ENCODE measurements at places on chromosomes 7 and 10. TPM values are rescaled to one million over a fixed set of nuclear protein-coding genes. Genes with fewer than 3 reads are reported as not detected.

Gene CYP51A1
- 49.4 TPM for total RNA-seq

Gene NACAD
- 1.3 TPM for total RNA-seq

Gene NDUFB2
- 212 TPM for total RNA-seq

Gene NPC1L1
- total RNA-seq, result 0.09 TPM

Gene PAPOLB
- not detected for total RNA-seq

Gene SPDYE9
- not detected for total RNA-seq

Gene SAP25
- total RNA-seq, result 5.1 TPM

Gene CPN1
- total RNA-seq, result not detected

Gene GNGT1
- not detected for total RNA-seq

Gene TMEM273
- 9.1 TPM for total RNA-seq

Gene TMEM178B
- total RNA-seq, result 1.8 TPM

Gene DAGLB
- total RNA-seq, result 31.9 TPM

Gene TRPV5
- not detected for total RNA-seq

Gene IDI2
- not detected for total RNA-seq

Gene OR2A42
- 0.18 TPM for total RNA-seq

Gene RAB19
- not detected for total RNA-seq

Gene TMEM176B
- 35.5 TPM for total RNA-seq

Gene UNC5B
- 10.3 TPM for total RNA-seq

Gene FASTK
- 82.8 TPM for total RNA-seq

Gene GARIN1A
- 2.0 TPM for total RNA-seq

Gene NUTM2D
- total RNA-seq, result 6.4 TPM

Gene TFPI2
- 13.9 TPM for total RNA-seq

Gene FGFBP3
- 2.4 TPM for total RNA-seq

Gene FRMD4A
- total RNA-seq, result 23.8 TPM

Gene HNRNPA2B1
- total RNA-seq, result 124 TPM

Gene IKZF5
- total RNA-seq, result 3.3 TPM

Gene MMP21
- not detected for total RNA-seq

All from adrenal gland (tissue), 19 donors.